ENCODE measurements at places on chromosomes 6 and 20. TPM values are rescaled to one million over a fixed set of nuclear protein-coding genes. Genes with fewer than 3 reads are reported as not detected.

The RAET1E gene
- total RNA-seq = not detected

DNA sequence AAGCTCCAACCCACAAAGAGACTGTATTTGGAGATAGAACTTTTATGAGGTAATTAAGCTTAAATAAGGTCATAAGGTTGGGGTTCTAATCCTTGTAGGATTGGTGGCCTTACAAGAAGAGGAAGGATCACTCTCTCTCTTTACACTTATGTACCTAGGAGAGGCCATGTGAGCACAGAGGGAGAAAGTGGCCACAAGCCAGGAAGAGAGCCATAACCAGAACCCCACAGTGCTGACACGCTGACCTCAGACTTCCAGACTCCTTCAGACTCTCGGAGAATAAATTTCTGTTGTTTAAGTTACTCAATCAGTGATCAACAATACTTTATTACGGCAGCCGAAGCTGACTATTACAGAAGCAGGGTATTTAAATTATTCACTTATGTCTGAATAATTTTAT is 430.5 kb upstream of the EPHA7 start:
- no peaks in the 10 kb centered on the region for H3K27me3 ChIP-seq
- H3K27ac ChIP-seq = no peak overlapping the region
- H3K4me1 ChIP-seq = no peaks in the 10 kb centered on the region
- H3K4me3 ChIP-seq = no peak overlapping the region

DNA sequence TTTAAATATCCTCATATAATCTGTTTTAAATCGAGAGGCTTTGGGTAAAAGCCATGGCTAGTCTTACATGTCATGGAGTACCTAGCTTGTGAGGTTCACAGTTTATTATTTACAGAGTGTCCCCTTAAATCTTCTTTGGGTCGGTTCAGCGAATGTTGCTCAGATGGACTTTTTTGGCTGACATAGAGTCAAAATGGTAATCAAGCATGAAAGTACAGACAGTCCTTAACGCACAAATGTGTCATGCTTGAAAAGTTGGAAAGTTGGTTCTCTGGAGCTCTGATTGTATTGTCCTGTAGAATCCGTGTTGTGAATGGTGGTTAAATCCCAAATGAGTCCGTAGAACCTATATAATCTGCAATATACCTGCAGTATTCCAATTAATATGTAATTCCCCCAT is 22.0 kb downstream of the PTPN1 start:
- DNase-seq = no peak
- no peaks in the 10 kb centered on the region for H3K27me3 ChIP-seq
- H3K27ac ChIP-seq = no peak overlapping the region
- H3K36me3 ChIP-seq = peaks cover 2% of the 10 kb centered on the region
- no peak overlapping the region for H3K4me3 ChIP-seq

- H3K4me1 ChIP-seq = no peaks in the 10 kb centered on the region
- H3K36me3 ChIP-seq = no peaks in the 10 kb centered on the region
- H3K4me3 ChIP-seq = no peak overlapping the region
- no peak overlapping the region for H3K27ac ChIP-seq
- DNase-seq = no peak
Observed at GRCh38 chr20:15561707-15562404, 1011.4 kb downstream of the KIF16B start.
